ENCODE measurements at places on chromosomes 3 and 15.

GRCh38 chr15:27410996-27411605 lies 440.1 kb downstream of the GABRG3 start:
- DNase-seq = no peak

DNA sequence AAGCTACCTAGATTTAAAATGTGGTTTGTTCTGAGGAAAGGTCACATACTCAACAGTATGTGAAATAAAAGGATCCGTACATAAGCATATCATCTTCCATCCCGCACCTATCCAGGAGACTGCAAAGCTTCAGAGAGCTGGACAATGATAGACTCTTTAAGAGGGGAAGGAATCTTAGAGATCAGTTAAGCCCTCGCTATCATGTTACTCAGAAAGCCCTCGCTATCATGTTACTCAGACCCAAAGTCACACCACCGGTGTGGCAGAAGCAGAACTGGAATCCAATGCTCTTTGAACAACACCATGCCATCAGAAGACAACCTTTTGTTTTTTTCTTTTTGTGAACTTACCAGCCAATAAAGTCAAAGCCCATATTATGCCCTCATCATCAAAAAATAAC lies 5.8 kb downstream of the ANO10 start:
- DNase-seq = no peak

DNA sequence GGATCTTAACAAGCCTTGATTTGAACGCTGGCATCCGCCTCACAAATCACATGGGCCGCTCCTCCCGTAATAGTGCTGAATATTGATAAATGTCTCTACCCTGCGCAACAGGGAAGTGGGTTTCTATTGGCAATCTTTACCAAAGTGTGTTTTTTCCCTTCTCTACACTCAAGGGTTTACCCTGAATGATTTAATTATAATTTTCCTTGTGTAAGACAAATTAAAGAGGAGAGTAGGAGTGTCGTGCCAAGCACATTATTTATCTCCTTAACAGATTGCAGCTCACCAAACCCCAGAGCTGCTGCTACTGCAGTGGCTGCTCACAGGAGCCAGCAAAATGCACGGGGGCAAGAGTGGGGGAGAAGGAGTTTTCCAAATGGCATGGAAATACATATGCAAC lies 545.8 kb downstream of the FOXP1 start:
- no peak for DNase-seq

DNA sequence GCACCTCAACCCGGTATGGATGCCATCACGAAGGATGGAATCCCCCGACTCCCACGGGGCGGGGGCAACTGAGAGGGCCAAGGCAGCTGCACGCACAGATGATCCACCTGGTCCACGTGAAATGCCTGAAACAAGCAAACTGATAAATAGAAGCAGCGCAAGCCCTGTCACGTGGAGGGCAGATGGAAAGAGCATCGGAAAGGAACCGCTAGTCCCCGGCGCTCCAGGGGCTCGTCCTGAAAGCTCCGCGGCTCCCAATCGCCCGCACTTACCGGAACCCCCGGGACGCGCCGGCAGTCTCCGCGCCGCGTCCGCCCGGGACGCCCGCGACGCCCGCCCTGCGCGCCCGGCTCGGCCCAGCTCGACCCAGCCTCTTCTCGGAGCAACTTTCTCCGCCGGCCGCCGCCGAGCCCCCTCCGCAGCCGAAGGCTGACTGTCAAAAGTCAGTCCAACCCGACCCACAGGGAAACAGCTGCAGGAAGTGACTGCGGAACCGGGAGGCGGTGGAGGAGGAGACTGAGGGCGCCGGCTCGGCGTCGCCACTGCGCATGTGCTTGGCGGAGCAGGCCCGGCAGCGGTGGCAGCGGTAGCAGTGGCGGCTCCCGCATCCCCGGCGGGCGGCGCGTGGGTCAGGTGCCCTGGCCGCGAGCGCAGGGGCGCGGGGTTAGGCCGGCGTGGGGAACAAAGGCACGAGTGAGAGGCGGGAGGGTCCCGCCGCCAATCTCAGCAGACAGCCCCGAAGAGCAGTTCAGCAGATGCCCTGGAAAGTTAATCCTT lies at the start of gene ZMAT3:
Gene ZMAT3, minus strand, starts transcription at position 487 of the 777 bp plus-strand sequence. CDS start 4,057 bp downstream, outside the sequence.
- DNase-seq = peak; percentile 72

DNA sequence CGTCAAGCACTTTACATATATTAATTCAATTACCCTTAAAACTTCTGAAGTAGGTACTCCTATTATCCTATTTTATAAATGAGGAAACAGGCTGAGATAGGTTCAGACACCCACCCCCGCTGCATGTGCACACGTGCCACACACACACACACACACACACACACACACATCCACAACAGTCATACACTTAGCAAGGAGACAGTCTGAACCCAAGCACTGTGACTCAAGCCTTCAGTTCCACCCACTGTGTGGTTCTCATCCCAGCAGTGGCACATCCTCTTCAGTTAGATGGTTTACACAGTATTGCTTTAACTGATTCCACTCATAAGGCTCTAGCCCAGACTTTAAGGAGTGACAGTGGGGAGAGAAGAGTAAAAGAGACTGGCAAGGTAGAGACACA lies 91.1 kb upstream of the FGF7 start:
- no peak for DNase-seq

DNA sequence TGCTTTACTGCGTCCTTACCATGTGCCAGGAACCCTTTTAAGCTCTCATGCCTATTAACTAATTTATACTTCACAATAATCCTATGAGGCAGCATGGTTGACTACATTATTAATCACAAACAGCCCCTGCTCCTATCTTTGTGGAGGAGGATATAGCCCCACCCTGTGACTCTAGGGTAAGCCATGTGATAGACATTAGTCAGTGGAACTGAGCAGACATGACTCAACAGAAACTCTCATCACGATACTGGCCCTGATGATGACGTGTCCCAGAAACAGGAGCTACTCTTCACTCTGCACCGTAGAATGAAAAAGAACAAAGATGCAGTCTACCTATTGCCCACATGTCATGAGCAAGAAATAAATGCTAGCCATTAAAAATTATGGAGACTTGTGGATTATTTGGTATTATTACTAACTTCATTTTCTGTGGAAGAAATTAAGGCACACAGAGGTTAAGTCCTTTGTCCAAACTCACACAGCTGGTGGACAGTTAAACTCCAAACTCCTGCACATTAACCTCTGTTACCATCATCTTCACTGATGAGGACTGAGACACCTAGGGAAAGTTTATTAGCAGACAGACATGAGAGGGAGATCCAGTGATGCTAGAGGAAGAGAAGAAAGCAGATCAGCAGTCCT lies 51.2 kb downstream of the CFAP20DC start:
- no peak for DNase-seq

DNA sequence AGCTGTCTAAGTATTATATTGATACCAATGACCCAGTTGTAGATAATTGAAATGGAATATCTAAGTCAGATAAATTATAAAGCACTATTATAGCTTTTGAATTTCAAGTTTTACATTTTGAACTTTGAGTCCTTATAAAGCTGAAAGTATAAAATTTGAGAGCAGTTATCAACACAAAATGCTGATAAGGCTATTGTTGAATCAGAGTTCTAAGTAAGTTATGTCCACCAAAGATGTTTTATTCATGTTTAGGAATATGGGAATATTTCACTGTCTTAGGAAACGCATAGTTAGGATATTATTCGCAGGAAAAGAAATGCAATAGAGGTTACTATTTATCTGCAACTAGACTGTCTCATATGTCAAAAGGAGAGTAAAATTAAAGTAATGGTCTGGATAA lies 29.4 kb downstream of the ZPLD1 start:
- DNase-seq = no peak

DNA sequence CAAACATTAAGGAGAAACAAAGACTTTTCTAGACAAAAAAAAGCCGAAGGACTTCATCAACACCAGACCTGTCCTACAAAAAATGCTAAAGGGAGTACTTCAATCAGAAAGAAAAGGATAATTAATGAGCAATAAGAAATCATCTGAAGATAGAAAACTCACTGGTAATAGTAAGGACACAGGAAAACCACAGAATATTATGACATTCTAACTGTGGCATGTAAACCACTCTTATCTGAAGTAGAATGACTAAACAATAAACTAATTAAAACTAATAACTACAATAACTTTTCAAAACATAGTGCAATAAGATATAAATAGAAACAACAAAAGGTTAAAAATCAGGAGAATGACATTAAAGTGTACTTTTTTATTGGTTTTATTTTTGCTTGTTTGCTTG lies 584.5 kb upstream of the CCDC54 start:
- no peak for DNase-seq
